Hindlimb muscle (tissue), 1 donor: ENCODE measurements at places on chromosomes 4 and X.
A peak's percentile ranks its signal among the peaks of the same experiment; 100 is the strongest.

DNA sequence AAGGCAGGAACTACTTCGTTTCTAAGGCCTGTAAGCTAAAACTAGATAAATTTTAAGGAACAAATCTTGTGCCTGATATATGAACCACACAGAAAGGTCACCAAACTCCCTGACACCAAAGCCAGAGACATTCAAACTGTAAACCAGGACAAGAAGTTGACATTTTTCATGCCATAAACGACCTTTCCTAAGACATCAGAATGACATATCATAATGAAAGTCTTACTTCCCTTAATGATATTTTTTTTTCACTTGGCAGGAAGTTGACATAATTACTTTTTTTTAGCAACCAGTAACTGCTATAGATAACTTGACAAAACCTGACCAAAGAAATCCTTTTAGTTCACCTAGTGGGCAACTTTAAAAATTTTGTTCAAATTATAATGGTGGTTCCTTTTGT, 231.5 kb upstream of the AGTR2 start:
- DNase-seq, result no peak

- DNase-seq, result no peak
Observed at GRCh38 chr4:13059019-13059418, 425.1 kb downstream of the RAB28 start.

GRCh38 chr4:139734201-139734874, 68.7 kb downstream of the MGST2 start:
- no peak for DNase-seq

DNA sequence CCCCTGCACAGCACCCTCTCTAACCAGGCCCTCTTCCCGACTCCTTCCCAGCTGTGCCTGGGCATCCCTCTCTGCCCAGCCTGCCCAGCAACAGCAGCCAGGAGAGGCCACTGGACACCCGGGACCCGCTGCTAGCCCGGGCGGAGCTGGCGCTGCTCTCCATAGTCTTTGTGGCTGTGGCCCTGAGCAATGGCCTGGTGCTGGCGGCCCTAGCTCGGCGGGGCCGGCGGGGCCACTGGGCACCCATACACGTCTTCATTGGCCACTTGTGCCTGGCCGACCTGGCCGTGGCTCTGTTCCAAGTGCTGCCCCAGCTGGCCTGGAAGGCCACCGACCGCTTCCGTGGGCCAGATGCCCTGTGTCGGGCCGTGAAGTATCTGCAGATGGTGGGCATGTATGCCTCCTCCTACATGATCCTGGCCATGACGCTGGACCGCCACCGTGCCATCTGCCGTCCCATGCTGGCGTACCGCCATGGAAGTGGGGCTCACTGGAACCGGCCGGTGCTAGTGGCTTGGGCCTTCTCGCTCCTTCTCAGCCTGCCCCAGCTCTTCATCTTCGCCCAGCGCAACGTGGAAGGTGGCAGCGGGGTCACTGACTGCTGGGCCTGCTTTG, 1.1 kb downstream of the AVPR2 start:
- no peak for DNase-seq

DNA sequence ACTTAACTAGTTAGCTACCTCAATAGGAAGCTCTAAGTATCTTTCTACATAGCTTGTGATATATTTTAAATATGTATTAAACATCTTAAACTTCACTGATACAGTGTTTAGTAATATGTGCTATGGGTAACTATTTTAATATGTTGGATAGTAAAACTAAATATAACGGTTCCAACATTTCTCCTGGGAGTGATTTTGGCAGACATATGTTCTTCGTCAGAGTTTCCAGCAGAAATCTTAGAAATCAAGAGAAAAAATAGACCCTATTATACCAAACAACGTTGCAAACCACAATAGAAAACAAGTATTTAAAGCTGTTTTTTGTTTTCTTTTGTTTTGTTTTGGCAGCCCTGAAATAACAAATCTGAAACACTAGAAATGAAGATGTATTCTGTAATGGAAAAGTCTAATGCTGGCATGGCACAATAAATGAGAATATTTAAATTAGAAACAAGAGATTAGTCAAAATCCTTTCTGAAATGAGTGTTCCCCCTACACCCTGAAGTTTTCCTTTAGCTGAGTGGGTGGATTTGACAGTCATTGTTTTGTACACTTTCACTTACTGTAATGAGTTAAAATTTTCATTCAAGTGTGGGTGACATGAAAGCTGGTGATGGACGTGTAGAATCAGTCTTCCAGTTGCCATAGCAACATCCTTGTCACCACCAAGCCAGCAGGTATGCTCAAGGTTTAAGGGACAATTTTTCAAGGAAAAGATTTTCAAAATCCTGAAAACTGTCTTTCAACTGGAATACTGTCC, 233.5 kb downstream of the SCFD2 start:
- DNase-seq, result peak; percentile 83

DNA sequence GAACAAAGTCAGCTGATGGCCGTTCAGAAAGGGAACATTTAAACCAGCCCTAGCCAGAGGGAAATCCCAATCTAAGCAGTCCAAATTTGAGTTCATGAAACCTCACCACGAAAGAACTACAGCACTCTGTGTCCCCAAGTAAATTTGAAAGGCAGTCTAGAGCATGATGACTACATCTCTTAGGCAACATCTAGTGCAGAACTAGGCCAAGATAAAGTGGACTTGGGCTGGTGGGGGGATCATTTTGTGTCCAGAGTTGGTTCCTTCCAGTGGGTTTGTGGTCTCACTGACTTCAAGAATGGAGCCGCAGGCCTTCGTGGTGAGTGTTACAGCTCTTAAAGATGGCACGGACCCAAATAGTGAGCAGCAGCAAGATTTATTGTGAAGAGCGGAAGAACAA, 64.9 kb downstream of the KLHL4 start:
- DNase-seq, result no peak

GRCh38 chr4:86338989-86339388, 20.9 kb downstream of the MAPK10 start:
- DNase-seq, result no peak

DNA sequence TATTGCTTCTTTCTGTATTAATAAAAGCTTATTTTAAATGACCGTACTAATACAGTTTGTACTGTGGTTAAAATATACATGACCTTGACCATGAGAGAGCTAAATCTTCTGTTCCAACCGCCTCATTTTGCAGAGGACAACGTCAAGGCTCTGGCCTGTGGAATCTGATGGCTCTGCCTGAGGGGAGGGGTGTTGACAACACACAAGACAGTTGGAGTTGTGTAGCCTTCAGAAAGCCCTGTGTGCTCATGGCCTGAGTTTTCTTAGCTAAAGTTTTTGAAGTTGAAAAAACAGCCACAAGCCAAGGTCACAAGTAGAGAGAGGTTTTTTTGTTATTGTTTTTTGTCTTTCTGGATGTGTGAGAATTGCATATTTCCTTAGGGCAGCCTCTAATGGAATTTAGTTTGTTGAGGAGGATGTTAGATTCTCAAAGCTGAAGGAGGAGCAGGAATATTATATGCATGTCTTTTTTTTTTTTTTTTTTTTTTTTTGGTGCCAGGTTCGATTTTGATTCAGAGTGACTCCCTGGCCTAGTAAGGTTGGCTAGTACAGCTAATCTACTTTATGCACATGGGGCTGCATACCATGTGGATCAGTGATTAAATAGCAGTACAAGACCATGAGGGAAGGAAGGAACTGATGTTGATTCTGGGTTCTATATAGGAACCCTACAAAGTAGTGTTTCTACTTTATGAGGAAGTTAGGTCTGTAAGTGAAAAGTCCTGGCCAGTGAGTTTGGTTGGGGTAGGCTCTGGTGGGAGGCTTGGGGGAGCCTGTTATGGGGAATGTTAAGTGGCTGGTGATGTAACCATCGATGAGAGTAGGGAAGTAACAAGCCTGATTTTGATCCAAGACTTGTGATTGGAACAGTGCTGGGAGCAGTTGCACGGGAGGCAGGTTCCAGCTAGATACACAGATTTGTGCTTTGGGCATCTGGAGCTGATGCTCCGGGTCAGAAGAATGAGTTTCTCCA, 20.3 kb downstream of the SMS start:
- no peak for DNase-seq

DNA sequence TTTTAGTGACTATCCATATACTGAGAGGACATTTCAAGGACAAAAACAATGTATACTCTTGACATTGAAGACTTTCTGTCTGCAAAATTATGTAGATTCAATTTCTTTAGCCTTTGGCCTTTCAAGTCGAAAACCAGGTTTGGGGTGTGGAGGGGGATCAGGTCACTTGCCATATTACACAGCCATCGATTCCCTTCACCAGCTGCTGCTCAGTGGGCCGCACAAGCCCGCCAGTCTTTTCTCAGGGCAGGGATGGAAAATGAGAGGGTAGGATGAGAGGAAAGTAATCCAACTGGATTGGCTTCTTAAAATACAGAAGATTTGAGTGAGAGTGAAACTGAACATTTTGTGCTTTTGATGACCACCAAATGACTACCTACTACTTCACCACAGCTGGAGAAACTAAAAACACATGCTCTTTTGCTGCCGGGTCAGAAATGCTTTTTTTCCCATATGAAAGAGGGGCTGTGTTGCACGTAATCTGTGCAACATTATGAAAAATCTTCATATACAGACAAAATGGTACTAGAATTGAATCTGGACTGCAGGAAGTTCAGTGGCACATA, 51.4 kb downstream of the FHL1 start:
- DNase-seq, result no peak

DNA sequence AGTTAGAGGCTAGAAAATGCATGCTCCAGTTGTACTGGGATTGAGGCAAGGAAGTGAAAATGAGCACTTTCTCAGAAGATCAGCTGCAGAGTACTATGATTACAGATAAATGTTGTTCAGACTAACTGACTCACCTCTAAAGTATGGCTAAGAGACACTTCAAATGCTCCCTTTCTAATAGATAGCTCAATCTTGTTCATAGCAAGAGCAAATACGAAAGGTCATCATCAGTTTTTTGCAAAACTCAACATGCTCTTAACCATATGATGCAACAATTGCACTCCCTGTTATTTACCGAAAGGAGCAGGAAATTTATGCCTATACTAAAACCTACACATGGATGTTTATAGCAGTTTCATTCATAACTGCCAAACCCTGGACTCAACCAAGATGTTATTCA, 838.4 kb upstream of the INTU start:
- no peak for DNase-seq

- DNase-seq, result no peak
Observed at GRCh38 chrX:15416133-15416993, 32.1 kb upstream of the VEGFD start.

DNA sequence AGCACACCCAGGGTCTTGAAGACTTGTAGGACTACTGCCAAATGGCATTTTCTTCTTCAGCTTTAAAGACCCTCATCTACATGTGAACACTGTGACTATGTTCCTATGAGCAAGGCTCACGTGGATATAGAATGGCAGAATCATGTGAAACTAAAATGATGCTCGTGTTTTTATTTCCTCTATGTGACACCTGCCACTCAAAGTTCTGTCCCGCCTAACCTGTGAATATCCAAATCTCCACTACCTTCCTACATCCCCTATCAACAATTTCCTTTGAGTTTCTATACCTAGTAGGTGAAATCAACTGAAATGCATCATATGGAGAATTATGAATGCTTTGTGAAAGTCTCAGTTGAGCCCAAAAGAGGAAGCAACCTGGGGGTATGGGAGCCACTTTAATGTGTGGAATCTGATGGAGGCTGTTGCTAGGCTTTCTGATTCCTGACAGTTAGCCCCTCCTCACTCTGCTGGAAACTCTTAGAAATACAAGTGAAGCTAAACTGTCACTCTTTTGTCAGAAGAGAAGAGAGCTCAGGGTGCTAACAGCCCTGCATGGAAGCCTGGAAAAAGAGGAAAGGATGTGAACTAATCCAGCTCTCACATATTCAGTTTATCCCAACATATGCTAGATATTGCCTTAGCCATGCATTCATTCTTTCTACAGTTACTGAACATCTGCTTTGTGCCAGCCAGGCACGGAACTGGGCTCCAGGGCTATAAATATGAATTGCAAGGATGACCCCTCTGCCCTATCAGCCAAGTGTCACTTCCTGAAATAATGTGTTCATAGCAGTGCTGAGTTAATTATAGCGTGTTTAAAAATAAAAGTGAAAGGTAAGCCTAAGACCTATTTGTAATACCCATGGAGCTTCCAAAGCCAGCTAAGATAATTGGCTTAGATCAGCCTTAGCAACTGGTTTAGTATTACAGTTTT, 11.0 kb downstream of the LHFPL1 start:
- DNase-seq, result no peak

- no peak for DNase-seq
Observed at GRCh38 chr4:56085275-56085674, 136.5 kb downstream of the CEP135 start.

DNA sequence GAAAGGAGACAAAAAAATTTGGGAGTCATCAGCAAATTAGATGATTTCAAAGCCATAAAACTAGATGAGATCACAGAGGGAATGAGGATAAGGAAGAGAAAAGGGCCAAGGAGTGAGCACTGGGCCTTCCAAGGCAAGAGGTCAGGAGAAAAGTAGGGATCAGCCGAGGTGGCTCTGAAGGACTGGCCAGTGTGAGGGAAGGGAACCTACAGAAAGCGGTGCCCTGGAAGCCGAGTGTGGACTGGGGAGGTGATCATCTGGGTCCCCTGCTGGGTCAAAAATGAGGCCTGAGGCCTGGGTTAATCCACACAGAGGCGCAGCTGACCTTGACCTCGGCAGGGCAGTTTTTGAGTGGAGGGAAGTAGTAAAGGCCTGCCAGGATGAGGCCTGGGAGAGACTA, 133.8 kb downstream of the SMIM20 start:
- DNase-seq, result no peak

- DNase-seq, result no peak
Observed at GRCh38 chrX:1894740-1895139, 279.9 kb downstream of the ASMT start.

GRCh38 chrX:110791071-110791470, 4.5 kb downstream of the CHRDL1 start:
- DNase-seq, result no peak

DNA sequence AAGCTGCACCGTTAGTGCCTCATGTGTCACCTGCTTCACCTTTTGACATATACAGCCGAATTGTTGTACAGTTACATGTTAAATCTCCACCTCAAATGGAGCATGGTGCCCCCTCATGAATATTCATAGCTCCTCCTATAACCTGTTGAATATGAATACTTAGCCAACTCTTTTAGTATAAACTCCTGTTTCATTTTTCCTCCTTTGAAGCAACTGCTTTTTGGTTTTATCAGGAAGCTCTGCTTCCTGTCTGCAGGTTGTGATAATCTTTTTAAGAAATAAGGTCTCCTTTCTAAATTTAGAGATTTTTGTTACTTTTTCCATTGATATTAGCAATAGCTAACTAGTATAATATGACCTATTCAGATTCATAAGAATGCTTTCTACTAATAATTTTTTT, 1429.2 kb upstream of the AGA start:
- no peak for DNase-seq

DNA sequence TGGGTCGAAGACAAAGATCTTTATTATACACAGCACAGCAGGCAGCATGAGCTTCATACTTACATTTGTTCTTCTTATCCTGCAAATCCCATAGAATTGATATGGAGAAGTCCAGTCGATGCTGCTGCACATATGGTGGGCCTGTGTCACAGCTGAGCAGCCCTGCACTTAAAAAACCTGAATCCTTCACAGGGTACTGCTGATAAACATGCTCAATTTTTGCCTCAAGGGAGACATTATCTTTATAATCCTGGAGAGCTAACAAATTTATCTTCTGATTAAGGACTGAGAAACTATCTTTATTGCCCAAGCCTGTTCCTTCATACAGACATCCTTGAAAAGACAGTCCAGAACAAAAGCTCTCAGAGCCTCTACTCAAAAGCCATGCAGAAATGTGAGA, 434.4 kb upstream of the FAM47C start:
- no peak for DNase-seq

- DNase-seq, result no peak
Observed at GRCh38 chr4:14264437-14264836, 636.9 kb upstream of the BOD1L1 start.
